ENCODE measurements at places on chromosomes 2 and 18.

- DNase-seq, result no peak
Measured at GRCh38 chr2:96580771-96581170, 44.2 kb downstream of the ARID5A start.

DNA sequence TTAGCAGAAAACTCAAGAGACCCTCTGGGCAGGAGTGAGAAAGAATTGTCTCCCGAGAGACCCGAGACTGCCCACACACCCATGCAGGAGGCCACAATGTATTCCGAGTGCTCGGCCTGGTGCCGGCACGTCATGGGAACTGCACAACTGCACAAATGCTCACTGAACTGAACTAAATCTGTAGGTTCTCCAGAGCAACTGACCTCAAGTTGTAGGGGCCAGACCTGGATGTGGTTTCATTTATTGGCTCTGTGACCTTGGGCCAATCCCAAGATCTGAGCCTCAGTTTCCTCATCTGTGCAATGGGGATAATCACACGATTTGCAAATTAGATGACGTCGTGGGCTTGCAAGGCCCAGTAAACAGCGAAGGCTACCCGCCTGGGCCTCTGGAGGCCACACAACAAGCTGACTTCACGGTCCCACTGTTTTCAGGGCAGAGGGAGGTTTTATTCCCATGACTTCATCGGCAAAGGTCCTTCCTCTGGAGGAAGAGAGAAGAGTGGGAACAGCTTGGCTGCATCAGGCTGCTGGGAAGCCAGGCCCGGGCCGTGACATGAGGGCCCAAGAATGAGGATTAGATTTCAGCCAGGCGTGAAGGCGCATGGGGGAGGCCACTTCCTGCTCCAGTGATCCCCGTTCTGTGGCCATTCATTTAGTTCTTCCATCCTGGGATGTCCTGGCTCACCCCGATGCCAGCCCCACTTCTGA is 3.6 kb upstream of the ERFE start:
- DNase-seq, result no peak

DNA sequence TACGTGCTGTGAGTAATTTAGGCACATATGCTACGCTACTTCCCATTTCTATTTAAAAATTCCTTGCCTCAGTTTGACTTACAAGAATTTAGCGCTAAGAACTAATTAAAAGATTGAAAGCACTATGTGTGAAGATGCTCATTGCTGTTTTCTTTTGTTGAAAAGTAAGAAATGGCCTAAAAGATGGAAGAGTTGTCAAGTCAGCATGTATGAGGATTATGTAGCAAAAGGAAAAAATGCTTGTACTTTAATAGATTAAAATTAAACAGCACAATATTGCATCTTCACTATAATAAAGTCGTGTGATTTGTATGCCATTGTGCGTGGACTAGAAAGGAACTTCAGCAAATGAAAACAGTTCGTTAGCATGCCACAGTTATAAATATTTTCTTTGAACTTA is 77.0 kb downstream of the COX7A2L start:
- no peak for DNase-seq

DNA sequence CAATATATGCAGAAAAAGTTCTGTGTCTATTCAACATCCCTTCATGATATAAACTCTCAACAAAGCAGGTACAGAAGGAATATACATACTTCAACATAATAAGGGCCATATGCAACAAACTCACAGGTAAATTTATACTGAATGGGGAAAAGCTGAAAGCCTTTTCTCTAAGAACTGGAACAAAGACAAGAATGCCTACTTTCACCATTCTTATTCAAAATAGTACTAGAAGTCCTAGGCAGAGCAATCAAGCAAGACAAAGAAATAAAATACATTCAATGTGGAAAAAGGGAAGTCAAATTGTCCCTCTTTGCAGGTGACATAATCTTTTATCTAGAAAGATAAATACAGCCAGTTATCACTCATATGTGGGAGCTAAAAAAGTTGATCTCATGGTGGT is 116.3 kb downstream of the ACVR1 start:
- no peak for DNase-seq

DNA sequence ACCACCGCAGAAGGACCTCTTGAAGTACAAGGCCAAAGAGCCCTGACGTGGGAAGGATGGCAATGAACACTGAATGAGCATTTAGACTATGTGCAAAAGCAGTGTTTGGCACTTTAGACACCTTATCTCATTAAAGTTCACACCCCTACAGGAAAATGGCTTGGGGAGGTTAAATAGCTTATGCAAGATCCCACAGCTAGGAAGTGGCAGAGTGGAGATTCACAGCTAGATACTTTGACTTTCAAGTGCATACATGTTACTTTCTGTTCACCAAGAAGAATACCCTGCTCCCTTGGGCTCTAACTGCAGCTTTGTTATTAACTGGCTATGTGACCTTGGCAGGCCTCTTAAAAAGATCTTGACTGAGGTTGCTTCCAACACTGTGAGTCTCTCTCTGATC is 58.2 kb downstream of the ICOS start:
- DNase-seq, result no peak

- no peak for DNase-seq
Measured at GRCh38 chr18:78903436-78904178, 76.0 kb upstream of the SALL3 start.

DNA sequence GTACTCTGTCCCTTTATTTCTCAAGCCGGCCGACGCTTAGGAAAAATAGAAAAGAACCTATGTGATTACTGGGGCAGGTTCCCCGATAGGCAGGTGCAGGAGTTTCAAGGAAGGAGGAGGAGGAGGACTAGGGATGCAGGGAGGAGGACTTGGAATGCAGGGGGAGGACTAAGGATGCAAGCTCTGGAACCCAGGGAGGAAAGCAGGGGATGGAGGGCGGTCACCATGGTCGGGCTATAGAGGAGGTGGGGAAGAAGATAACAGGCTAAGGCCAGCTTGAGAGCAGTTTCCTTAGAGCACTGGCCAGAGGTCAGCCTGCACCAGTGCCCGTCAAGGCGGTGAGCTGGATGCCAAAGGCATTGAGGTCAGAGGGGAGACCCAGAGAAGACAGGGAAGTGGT is 18.7 kb upstream of the B3GNT7 start:
- no peak for DNase-seq

DNA sequence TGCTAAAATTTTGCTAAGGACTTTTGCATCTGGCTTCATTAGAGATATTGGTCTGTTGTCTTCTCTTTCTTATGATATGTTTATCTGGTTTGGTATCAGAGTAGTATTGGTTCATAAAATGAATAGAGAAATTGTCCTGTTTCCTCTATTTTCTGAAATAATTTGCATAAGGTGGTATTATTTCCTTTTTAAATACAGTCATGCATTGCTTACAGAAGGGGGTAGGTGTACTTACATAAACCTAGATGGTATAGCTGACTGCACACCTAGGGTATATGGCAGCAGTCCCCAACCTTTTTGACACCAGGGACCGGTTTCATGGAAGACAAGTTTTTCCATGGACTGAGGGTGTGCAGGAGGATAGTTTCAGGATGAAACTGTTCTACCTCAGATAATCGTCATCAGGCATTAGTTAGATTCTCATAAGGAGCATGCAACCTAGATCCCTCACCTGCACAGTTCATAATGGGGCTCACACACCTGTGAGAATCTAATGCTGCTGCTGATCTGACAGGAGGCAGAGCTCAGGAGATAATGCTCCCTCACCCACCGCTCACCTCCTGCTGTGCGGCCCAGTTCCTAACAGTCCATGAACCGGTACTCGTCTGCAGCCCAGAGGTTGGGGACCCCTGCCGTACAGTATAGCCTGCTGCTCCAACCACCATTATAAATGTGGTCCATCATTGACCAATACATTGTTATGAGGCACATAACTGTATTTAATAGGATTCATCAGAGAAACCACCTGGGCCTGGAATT is 189.2 kb downstream of the FAM210A start:
- no peak for DNase-seq

All from stimulated activated CD4-positive, alpha-beta T cell treated with anti-CD3 and anti-CD28 coated beads, Interleukin-1b, Interleukin-23, amount 100 ng/mL, for 48 hours (primary cell).